HS-27A (cell line): ENCODE measurements at places on chromosomes 11 and 22.

DNA sequence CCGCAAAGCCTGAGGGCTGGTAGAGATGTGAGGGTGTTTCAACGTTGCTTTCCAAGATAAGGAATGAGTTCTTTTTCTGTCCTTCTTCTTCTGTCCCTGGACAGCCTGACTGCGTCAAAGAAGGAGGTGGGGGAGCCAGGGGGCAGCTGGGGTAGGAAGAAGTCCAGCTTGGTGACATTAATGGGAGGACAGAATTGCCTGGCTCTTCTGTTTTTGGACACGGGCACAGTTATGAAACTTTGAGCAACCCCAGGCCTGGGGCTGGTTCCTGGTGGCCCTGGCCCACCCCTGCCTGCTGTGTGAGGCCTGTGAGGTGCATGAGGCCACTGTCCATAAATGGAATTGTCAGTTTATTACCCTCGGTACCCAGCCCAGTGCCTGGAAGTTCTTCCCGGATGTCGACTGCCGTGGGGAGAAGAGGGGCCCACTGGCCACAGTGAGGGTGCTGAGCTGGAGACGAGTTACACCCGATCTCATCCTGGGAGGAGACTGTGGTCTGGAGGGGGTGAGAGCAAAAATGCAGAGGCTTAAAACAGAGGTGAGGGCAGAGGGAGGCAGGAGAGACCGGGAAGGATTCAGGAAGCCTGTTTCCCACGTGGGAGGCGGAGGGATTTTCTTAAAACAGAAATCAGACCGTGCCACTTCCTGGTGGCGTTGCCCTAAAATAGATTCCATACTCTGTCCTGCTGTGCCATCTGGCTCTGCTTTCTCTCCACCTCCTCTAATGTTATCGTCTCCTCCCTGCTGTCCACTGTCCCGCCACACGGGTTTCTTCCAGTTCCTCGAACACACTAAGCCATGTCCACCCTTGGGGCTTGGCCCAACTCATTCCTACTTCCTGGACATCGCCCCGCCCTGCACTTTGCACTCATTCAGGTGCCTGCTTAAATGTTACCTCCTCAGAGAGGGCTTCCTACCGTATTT, 59.7 kb upstream of the RASD2 start:
- no peak for DNase-seq

DNA sequence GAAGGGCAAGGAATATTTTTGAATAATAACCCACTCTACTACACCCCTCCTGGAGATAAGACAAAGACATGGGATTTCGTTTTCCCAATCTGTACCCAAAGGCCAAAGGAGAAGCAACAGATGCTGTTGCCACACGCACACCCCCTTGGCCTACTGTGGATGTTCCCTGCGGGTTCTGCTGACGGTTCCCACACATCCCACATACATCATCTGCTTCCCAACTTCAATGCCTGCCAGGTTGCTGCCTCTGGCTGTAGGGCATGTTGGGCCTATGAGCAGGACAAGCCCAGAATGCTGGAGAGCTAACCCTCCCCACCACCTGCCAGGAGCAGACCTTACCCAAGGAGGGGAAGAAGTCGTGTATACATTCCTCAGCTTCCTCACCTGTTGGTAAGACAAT, 13.6 kb upstream of the RBFOX2 start:
- DNase-seq = no peak

- DNase-seq = no peak
These were observed 549.1 kb downstream of the INSC start for GRCh38 chr11:15663777-15664218.

GRCh38 chr11:27459191-27459590, 13.4 kb downstream of the LGR4 start:
- no peak for DNase-seq

DNA sequence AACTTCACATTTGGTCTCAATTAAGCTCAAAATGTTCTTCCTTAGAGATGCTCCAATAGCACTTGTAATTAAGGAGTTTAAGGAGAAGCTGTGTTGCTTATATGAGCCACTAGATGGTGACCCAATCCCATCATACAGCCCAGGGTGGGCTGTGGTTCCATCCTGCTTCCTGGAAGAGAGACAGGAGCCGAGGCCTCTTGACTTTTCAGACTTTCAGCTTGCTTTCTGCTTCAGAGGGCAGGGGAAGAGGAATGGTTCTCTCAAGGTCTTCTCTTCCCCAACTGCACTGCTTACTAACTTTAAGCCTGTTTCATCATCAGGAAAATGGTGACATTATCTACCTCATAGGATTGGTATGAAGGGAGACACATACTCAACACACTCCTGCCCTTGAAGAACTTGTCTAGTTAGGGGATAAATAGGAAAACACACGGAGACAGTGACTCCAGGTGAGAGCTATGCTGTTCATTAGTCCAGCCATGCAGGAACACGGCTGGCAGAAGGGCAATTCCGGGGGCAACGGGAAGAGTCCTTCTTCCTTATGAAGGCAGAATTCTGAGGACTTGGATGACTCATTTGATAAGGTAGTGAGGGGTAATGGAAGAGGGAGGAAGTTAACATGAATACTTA, 20.1 kb downstream of the TMEM218 start:
- DNase-seq = no peak

DNA sequence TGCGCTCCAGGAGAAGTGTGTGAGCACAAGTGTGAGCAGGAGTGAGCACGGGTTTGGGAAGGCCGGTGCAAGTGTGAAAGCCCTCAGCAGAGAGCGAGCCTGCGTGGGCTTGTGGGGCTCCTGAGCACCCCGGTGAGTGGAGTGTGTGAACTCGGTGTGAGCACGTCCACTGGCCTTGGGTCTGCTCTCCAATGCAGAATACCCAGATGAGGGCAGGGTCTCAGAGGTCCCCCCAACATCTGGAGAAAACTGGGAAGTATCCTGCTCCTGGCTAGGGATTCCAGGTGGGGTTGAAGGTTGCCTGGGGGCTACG, 1.2 kb downstream of the ESRRA start:
- no peak for DNase-seq

GRCh38 chr11:35598254-35599125, 19.8 kb upstream of the FJX1 start:
- no peak for DNase-seq

- no peak for DNase-seq
These were observed 32.6 kb upstream of the PRDM11 start for GRCh38 chr11:45113807-45114206.

DNA sequence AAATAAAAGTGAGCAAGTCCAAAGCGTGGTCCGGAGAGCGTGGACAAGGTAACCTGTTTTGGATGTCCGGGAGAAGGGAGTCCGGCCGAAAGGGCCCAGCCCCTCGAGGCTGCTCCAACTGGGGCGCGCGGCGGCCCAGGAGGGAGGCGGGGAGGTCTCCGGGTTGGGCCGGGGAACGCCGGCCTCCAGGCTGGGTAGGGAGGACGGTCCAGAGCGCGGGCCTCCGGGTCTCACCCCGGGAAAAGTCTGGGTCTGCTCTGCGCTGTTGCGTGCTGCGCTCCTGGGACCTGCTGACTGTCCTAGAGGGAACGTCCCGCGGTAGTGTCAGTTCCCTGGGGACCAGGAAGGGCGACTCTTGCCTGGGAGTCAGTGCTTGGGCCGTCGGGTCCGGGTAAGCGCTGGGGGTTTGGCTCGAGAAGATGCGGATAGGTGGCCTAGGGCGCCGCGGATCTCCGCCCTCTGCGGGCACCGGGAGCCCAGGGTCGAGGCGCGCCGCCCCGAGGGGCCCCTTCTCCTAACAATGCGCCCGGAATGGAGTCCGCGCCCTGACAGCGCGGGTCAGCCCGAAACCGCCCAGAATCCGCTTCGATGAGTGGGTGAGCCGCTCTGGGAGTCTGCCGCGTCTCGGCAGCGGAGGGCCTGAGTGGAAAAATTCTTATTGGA, 988 bp upstream of the FLI1 start:
- no peak for DNase-seq

DNA sequence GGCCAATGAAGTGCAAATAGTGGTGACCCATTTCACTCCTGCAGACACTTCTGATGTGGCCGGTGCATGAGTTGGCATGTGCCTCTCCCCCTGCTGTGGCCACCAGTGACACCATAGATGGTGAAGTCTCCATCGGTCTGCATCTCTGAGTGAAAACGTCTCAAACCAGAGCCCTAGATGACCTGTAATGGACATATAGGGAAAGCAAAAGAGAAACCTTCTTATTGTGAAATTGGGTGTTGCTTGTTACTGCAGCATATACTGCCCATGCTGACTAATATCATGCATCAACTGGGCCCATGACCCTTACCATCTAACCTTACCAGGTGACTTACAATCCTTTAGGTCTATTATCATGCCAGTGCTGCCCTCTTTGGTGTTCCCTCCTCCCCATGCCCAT, 11.7 kb upstream of the VPS37C start:
- DNase-seq = no peak

GRCh38 chr11:59223611-59224010, 10.9 kb upstream of the MPEG1 start:
- no peak for DNase-seq

GRCh38 chr11:63874511-63874910, 35.6 kb downstream of the MARK2 start:
- no peak for DNase-seq

DNA sequence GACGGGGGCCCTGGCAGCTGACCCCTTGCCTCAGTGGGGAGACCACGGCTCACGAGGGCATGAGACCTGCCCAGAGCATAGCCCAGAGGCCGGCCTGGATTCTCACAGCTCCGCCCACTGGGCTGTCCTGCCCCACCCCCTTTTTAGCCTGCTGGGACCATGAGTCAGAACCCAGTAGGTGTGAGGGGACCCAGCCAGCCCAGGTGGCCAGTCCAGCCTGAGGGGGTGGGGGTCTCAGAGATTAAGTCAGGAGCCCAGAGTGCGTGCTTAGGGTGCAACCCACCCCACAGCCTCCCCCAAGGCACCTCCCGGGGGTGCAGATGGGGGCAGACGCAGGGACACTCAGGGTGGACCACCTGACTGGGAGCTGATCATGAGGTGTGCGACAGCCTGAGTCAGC, 40.1 kb upstream of the PPARA start:
- DNase-seq = no peak

DNA sequence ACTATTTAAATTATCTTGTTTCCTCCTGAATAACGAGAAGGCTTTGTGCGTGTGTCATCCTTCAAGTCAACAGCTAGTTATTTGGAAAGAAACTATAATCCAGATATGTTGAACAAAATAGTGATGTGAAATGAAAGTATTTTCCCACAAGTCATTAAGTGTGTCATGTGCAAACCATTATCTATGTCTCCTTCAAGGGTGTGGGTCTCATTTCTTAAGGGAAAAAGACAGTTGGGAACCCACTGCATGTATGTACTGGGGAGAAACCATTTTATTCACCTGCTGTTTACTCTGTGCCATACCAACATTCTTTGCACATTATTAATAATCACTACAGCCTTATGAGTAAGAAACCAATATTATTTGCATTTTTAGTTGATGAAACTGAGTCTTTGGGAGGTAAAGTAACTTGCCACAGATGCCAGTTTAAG, 145.3 kb upstream of the CTSC start:
- DNase-seq = peak; percentile 79

DNA sequence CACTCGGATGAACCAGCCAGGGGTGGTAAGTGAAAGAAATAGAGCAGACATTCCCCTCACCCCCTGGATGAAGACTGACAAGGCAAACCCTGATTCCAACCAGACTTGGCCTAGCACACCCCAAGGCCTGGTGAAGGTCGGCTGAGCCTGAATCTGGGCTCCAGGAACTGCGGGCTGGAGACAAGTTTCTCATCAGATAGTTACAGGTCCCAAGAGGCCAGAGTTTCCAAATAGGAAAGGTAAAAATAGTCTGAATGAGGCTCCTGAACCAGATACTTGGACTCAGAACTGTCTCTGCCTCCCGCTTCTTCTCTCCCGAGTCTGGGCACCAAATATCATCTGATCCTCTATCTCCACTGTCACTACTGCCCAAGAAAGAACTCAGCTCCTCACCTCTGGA, 7.8 kb downstream of the ZMAT5 start:
- DNase-seq = no peak

DNA sequence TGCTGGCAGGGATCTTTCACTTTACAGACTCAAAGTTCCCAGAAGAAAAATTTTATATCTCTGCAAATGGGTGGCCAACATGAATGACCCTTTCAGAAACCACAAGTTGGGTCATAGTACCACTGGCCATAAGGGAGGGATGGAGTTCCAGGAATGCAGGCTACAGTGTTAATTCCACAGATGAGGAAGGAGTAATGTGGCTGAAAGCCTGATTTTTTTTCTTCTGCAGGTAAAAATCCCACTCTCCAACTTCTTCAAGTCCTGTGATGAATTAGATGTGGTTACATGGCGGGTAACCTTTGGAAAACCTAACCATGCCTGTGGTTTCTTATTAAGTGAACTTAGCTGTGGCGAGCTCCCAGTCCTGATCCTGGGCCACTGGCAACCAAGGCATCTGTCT, 103.2 kb downstream of the SLC1A2 start:
- no peak for DNase-seq

DNA sequence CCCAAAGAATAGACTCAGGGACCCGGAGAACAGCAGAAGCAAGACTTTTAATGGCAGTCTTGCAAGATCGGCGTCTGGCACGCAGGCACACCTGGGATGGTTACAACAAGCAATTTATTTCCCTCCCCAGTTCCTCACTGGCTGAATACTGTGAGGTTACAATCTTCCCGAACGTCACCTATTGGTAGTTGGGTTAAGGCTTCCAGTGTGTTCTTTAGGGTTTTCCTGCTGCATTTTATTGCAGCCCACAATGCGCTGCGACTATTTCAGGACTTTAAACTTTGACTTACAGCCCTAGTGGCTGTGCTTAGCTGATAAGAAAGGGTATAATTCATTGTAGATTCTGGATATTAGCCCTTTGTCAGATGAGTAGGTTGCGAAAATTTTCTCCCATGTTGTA, 11.5 kb upstream of the TRIM68 start:
- DNase-seq = no peak

GRCh38 chr11:11296434-11296833, 56.6 kb downstream of the CSNK2A3 start:
- no peak for DNase-seq

DNA sequence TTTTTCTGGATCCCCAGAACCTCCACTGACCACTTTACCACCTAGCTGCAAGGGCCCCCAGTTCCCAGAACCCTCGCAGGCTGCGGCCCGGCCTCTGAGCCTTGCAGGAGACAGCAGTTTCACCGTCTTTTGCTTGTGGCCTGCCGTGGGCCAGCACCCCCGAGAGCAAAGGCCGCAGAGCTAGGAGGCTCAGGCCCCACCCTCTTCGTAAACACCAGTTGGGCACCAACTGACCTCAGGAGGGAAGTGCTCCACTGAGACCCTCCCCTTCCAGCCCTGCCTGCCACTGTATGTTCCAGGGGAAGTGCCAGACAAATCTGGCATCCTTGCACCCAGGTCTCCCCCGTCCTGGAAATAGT, 23.4 kb upstream of the CREB3L1 start:
- DNase-seq = no peak
